ENCODE measurements at places on chromosomes 7 and 10.

DNA sequence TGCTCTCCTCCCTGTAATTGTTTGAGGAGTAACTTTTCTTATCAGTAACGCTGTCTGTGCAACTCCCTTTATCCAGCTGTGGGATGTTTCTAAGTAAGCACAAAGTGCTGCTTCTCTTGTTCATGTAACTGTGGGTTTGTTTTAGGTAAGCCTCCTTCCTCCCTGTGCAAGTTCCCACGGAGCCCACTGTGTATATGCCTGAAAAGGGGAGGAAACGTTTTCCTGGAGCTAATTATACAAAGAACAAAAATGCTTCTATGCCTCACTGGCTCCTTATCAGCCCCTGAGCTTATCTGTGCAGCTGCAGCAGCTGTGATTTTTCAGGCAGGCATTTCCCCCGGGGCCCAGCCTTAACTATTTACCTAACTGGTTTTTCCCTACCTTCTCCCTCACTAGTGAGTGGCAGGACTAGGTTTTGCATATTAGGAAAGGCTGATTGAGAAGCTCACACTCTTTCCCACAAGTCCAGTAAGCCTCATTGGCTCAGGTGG is 593.4 kb upstream of the GHITM start:
- H3K27me3 ChIP-seq, result no peaks in the 10 kb centered on the region
- H3K4me3 ChIP-seq, result no peak overlapping the region
- H3K27ac ChIP-seq, result no peak overlapping the region
- H3K36me3 ChIP-seq, result no peaks in the 10 kb centered on the region

- H3K4me1 ChIP-seq, result no peaks in the 10 kb centered on the region
- peak; percentile 16 for ATAC-seq
- H3K4me3 ChIP-seq, result no peak overlapping the region
- H3K27me3 ChIP-seq, result no peaks in the 10 kb centered on the region
- no peaks in the 10 kb centered on the region for H3K36me3 ChIP-seq
Observed at GRCh38 chr7:80428161-80429054, 83.5 kb downstream of the GNAT3 start.

- H3K27ac ChIP-seq, result peak overlapping the region; percentile 60
- H3K4me1 ChIP-seq, result no peaks in the 10 kb centered on the region
- H3K27me3 ChIP-seq, result no peaks in the 10 kb centered on the region
- no peak for ATAC-seq
- no peaks in the 10 kb centered on the region for H3K36me3 ChIP-seq
Observed at GRCh38 chr7:140325600-140325999, 72.7 kb downstream of the SLC37A3 start.

DNA sequence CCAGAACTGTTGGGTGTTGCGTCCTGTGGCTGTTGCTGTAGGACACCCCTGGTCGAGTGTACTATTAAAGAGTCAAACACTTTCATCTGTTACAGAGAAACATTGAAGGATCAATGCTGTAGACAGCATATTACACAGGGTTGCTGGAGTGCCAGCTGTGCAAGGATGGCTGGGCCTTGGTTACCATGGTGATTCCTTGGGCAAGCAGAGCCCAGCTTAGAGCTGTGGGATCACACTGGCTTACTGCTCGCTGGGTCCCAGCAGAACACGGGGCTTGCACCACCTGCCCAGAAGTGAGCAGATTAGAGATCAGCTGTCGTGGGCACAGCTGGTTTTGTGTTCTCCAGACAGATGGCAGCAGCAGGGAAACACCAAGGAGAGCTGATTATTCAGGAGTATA is 76.0 kb downstream of the GPR141 start:
- no peaks in the 10 kb centered on the region for H3K36me3 ChIP-seq
- ATAC-seq, result no peak
- H3K27ac ChIP-seq, result no peak overlapping the region
- no peaks in the 10 kb centered on the region for H3K4me1 ChIP-seq
- no peak overlapping the region for H3K4me3 ChIP-seq
- H3K27me3 ChIP-seq, result no peaks in the 10 kb centered on the region

Measured in gastroesophageal sphincter (tissue), 4 donors.